AG20443 (cell line): ENCODE measurements at places on chromosomes 3 and 15.

DNA sequence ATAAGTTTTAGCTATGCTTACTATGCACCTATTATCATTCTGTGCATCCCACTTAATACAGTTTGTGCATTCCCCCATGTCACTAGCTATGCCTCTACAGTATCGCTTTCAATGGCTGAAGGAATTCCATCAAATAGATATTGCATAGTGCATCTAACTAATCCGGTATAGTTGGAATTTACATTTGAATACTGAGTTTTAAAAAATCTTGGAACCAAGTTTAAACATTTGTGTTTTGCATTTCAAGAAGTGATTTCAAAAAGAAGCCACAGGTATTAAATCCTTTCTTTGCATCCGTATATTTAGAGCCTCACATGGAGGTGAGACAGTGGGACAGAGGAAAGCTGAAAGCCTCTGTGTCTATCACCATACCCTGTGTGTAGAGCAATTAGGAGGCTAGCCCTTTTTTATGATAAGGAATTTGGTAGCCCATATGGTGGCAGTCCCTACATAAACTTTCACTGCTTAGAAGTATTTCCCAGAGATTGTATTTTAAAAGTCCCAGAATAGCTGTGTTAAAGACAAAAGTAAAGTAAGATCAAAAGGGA lies 960.2 kb upstream of the CFAP20DC start:
- DNase-seq: no peak

DNA sequence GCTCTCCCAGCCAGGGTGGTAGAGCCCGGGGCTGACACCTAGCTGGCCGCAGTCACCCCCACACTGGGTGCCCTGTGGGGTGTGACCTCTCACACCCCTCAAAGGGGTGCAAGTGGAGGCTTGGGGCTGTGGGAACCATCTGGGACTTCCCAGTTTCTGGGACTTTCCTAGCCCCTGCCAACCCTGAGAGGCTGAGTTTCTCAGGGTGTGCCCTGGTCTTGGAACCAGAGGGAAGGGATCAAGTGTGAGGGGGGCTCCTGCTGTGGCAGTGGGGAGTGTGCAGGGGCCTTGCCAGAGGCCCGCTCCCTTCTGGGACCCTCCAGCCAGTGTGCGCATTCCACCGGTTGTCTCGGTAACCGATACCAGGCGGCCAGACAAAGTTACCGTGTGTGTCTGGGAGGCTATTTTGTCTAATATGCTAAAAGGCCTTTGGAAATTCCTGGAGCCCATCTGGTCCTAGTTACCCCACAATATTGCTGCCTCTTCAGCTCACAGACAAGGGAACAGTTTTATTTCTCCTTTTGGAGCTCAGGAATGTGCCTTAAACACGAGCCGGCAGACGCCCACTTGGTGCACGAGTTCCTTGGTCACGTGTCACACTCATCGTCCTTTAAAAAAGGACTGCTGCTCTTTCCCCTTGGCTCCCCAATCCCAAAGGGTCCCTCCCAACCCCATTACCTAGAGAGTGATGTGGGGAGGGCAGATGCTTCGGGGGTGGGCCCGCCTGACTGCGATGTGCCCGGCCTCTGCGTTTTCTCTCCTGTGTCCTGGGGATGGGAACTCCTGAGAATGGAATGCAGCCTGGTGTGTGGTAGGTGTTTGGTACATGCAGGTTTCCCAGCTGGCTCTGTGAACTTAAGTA lies 33.2 kb downstream of the HDAC11 start:
- peak; percentile 85 for DNase-seq

DNA sequence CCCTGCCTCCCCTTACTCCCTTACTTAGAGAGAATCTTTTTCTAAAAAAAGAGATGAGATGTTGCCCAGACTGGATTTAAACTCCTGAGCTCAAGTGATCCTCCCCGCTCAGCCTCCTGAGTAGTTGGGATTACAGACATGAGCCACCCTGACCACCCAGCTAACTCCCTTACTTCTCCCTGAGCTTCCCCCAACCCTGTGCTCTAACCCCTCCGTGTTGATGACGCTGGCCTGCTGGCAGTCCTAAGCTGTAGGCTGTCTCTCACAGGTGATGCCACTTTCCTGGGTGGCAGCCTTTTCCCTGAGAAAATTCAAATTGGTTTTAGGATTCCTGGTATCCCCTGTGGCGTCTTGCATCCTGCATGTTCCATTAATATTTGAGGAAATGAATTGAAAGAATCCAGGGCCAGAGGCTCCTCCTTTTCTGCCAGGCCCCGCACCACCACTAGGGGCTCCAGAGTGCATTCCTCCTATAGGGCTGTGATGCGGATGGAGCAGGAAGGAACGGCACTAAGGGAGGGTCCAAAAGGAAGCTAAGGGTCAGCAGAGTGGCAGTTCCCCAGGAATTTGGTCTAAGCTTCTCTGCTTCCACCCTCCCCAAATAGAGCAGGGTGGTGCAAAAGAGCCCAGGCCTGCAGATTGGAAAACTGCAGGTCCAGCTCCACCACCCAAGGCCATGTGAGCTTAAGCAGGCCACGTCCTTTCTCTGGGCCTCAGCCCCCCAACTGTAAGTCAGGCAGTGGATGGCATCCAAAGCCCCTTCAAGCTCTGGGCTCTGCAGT lies 101.1 kb downstream of the DAPK2 start:
- peak; percentile 85 for DNase-seq

DNA sequence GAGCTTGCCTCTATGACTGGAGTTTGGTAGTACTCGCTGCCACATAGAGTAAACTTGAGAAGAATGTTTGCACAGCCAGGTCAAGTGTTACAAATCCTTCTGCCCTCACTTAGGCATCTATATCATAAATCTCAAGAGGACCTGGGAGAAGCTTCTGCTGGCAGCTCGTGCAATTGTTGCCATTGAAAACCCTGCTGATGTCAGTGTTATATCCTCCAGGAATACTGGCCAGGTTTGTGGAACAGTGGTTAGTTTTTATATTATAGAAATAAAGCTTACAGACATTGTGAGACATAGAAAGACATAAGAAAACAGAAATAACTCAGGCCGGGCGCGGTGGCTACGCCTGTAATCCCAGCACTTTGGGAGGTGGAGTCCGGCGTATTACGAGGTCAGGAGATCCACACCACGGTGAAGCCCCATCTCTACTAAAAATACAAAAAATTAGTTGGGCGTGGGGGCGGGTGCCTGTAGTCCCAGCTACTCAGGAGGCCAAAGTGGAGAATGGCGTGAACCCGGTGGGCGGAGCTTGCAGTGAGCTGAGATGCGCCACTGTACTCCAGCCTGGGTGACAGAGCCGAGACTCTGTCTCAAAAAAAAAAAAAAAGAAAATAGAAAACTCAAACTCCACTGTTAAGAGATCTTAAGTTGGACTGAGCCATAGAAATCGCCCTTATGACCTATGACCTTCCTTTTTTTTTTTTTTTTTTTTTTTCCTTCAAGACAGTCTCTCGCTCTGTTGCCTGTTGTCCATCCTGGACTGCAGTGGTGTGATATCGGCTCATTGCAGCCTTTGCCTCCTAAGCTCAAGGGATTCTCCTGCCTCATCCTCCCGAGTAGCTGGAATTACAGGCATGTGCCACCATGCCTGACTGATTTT lies 2.2 kb downstream of the RPSA start:
- DNase-seq: no peak

DNA sequence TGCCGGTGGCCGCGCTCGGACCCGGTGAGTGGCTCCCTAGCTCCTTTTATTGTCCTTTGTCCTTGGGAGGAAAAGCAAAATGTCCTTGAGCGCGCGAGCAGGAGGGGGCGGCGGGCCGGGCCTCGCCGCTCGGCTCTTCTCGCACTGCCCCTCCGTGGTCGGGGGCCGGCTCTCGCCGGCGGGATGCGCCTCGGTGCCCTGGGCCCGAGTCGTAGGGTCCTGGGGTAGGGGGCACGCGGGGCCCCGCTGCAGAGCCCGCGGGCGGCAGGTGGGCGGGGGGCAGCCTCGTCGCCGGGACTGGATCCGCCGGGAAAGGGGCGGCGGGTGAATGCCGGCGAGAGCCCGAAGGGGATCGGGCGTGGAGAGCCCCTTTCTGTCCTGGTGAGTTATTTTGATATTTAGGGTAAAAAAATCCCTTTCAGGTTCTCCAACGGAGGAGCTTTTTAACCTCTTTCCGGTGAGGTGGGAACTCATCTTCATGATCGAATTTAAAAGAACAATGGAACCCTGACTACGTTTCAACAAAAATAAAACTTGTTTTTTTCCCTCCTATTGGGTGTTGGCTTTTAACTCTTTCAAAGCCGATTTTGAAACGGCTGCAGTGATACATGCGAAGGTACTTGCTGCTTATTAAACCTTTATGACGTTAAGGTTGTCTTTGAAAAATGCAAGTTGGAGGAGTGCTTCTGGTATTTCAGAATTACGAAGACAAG lies 16.8 kb upstream of the CHD2 start:
- peak; percentile 19 for DNase-seq

DNA sequence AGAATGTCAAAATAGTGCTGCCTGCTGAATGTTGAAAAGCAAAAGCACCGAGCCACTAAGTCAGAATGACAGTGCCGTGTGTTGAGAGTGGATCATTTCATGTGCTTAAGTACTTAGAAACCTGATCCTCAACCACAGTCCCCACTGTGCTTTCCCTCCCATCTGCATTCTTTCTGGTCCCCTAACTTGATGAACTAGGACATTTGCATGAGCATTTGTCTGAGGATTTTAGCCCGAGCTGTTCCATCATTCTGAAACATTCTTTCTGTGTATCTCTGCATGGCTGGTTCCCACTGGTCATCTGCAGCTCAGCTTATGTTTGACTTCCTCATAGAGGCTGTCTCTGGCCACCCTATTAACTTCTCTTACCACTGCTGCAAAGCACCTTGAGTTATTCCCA lies 42.0 kb downstream of the SST start:
- no peak for DNase-seq
